ENCODE measurements at places on chromosomes 1 and 21.

GRCh38 chr1:39981945-39982344 is 27.0 kb downstream of the MFSD2A start:
- DNase-seq, result no peak

DNA sequence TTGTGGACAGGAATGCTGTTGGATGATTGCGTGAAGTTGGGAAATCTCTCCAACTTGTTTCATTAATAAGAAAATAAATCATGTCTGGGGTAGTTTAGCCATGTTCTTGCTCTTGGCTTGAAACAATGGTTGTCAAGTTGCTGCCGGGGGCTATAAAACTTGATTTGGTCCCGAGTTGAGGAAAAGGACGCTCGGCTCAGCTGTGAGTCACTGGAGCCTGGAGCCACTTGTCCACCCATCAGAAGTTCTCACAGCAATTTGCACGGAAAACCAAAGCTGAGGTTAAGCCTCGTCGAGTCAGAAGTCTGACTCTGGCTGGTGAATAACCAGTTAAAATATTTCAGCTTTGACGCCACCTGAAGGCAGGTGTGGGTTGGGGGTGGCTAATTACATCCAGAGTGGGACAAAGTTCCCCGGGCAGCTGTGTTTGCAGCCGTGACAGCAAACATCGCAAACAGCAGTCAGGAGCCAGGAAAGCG is 19.7 kb upstream of the RIPK4 start:
- DNase-seq, result no peak

GRCh38 chr21:41612674-41613532 is 104.9 kb upstream of the TMPRSS2 start:
- DNase-seq, result no peak

GRCh38 chr1:162040001-162040400 is 16.3 kb upstream of the OLFML2B start:
- DNase-seq, result no peak

DNA sequence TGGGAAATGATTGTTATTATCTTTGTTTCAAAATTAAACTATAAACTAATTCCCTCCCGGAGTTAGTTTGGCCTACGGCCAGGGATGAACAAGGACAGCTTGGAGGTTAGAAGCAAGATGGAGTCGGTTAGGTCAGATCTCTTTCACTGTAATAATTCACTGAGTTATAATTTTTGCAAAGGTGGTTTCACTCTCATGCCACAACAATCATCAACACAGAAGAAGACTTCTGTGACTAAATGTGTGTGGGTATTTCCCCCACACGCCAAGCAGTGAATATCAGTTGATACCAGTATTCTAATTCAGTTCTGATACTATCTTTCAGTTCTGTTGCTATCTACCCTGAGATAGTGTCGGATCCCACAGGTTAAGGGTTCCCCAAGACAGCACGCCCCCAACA is 215.1 kb downstream of the S1PR1 start:
- DNase-seq, result no peak
